ENCODE measurements at places on chromosomes 2 and 18. TPM values are rescaled to one million over a fixed set of nuclear protein-coding genes. Genes with fewer than 3 reads are reported as not detected.

The IL1R1 gene
- total RNA-seq = 40.8 TPM

- no peaks in the 10 kb centered on the region for H3K27me3 ChIP-seq
- H3K36me3 ChIP-seq = no peaks in the 10 kb centered on the region
- H3K4me3 ChIP-seq = no peak overlapping the region
Observed at GRCh38 chr2:18625563-18625962, 36.2 kb upstream of the NT5C1B start.

The RBKS gene
- total RNA-seq = 13.5 TPM

DNA sequence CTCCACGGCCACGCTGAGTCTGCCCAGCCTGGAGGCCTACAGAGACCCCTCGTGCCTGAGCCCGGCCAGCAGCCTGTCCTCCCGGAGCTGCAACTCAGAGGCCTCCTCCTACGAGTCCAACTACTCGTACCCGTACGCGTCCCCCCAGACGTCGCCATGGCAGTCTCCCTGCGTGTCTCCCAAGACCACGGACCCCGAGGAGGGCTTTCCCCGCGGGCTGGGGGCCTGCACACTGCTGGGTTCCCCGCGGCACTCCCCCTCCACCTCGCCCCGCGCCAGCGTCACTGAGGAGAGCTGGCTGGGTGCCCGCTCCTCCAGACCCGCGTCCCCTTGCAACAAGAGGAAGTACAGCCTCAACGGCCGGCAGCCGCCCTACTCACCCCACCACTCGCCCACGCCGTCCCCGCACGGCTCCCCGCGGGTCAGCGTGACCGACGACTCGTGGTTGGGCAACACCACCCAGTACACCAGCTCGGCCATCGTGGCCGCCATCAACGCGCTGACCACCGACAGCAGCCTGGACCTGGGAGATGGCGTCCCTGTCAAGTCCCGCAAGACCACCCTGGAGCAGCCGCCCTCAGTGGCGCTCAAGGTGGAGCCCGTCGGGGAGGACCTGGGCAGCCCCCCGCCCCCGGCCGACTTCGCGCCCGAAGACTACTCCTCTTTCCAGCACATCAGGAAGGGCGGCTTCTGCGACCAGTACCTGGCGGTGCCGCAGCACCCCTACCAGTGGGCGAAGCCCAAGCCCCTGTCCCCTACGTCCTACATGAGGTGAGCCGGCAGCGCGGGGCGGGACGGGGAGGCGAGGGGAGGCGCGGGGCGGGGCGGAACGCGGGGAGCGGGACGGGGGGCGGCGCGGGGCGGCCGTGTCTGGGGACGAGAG lies 15.2 kb downstream of the NFATC1 start:
- H3K27ac ChIP-seq = no peak overlapping the region
- no peaks in the 10 kb centered on the region for H3K27me3 ChIP-seq
- no peaks in the 10 kb centered on the region for H3K4me1 ChIP-seq
- peak; percentile 55 for DNase-seq
- H3K36me3 ChIP-seq = no peaks in the 10 kb centered on the region
- H3K4me3 ChIP-seq = no peak overlapping the region

DNA sequence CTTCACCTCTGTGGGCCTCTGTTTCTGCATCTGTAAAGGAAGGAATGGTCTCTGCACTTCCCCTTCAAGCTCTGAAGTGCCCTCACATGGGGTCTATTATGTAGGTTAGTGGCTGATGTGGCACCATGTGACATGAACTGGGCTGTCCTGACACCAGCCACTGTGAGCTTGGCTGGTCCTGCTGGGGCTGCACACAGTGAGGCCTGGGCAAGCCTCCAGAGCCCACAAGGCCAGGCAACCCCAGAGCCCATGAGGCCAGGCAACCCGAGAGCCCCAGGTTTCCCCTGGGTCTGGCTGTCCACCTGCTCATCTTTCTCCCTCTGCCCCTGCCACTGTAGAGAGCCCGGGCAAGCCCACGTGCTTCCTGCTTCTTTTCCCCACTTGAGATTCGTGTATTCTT lies 150.1 kb upstream of the SMAD2 start:
- no peak for DNase-seq
- H3K27me3 ChIP-seq = no peaks in the 10 kb centered on the region

The ODC1 gene
- 39.8 TPM for total RNA-seq

DNA sequence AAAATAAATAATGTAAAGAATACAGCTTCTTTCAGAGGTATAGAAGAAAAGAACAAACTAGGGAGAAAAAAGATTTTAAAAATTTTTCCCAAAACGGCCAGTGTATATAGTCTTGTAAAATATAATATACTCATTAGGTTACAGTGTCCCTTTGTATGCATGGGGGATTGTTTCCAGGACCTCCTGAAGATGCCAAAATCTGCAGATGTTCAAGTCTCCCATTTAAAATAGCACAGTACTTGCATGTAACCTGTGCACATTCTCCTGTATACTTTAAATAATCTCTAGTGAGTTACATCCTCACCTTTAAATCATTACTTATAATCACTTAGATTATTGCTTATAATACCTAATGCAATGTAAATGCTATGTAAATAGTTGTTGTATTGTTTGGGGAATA lies 80.6 kb upstream of the LRRTM4 start:
- no peak overlapping the region for H3K27ac ChIP-seq
- no peak for DNase-seq
- no peaks in the 10 kb centered on the region for H3K36me3 ChIP-seq
- no peaks in the 10 kb centered on the region for H3K4me1 ChIP-seq

DNA sequence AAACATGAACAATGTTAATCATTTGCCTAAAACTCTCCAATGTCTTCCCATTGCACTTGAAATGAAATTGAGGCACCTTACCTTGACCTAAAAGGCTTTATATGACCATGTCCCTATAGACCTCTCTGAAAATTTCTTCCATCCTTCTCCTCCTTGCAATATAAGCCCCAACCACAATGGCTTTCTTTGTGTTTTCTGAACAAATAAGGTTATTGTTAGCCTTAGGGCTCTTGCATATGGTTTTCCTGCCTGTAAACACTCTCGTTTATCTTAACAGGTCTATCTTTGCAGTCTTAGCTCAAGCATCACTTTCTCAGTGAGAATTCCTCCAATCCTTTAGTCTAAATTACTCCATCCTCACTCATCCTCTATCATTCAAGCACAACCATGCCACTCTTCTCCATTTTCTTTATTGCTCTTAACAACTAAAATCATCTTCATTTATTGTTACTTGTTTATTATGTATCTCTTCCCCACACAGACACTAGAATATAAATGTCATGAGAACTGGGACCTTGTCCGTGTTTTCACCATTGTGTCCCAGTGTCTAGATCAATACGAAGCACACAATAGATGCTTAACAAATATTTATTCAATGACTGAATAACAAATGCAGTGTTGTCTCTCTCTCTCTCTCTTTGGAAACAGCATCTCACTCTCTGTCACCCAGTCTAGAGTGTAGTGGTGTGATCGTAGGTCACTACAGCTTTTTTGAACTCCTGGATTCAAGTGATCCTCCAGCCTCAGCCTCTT lies 129.3 kb downstream of the RDH14 start:
- DNase-seq = no peak
- no peaks in the 10 kb centered on the region for H3K4me1 ChIP-seq
- peaks cover 3% of the 10 kb centered on the region for H3K27me3 ChIP-seq

GRCh38 chr2:3952866-3953516 lies 249.6 kb downstream of the DCDC2C start:
- no peaks in the 10 kb centered on the region for H3K36me3 ChIP-seq
- H3K4me1 ChIP-seq = no peaks in the 10 kb centered on the region
- no peak overlapping the region for H3K4me3 ChIP-seq
- no peak for DNase-seq

DNA sequence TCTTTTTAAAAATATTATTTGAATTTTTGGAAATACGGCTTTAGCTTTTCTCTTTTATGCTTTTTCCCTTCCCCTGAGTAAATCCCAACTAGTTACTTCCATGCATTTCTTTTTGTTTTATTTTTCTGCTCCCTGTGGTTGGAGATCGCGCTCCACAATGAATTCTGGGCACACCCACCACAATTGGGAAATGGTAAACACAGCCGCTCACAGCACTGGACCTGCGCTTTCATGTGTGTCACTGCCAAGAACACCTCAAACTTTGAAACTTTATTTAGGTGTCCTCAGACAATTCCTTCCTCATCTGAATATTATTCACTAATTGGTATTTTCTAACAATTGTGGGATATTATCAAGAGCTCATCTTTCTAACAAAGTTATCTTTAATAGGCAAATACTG lies 82.8 kb upstream of the TMEM18 start:
- no peak for DNase-seq
- no peaks in the 10 kb centered on the region for H3K27me3 ChIP-seq
- H3K27ac ChIP-seq = no peak overlapping the region
- no peaks in the 10 kb centered on the region for H3K4me1 ChIP-seq
- H3K36me3 ChIP-seq = no peaks in the 10 kb centered on the region

The WDR43 gene
- total RNA-seq = 17.9 TPM

The PAIP2B gene
- 22.5 TPM for total RNA-seq

The HOXD9 gene
- not detected for total RNA-seq

- H3K27me3 ChIP-seq = no peaks in the 10 kb centered on the region
- no peaks in the 10 kb centered on the region for H3K36me3 ChIP-seq
- H3K27ac ChIP-seq = no peak overlapping the region
- no peak overlapping the region for H3K4me3 ChIP-seq
- DNase-seq = no peak
- no peaks in the 10 kb centered on the region for H3K4me1 ChIP-seq
Observed at GRCh38 chr2:85453571-85453970, 35.1 kb downstream of the SH2D6 start.

GRCh38 chr18:59464486-59464885 lies 105.4 kb upstream of the LMAN1 start:
- no peaks in the 10 kb centered on the region for H3K36me3 ChIP-seq
- H3K27me3 ChIP-seq = no peaks in the 10 kb centered on the region
- H3K4me3 ChIP-seq = no peak overlapping the region

GRCh38 chr2:176685908-176686307 lies 416.7 kb downstream of the MTX2 start:
- no peak overlapping the region for H3K27ac ChIP-seq
- no peak overlapping the region for H3K4me3 ChIP-seq
- H3K4me1 ChIP-seq = no peaks in the 10 kb centered on the region
- DNase-seq = no peak

- H3K4me1 ChIP-seq = no peaks in the 10 kb centered on the region
- H3K36me3 ChIP-seq = no peaks in the 10 kb centered on the region
- no peak overlapping the region for H3K4me3 ChIP-seq
- no peak for DNase-seq
Observed at GRCh38 chr18:3579701-3580100, 129.7 kb downstream of the TGIF1 start.

GRCh38 chr2:164696634-164697033 lies 75.4 kb upstream of the GRB14 start:
- peaks cover 37% of the 10 kb centered on the region for H3K36me3 ChIP-seq
- H3K27ac ChIP-seq = no peak overlapping the region
- no peak overlapping the region for H3K4me3 ChIP-seq
- no peaks in the 10 kb centered on the region for H3K27me3 ChIP-seq
- DNase-seq = no peak

DNA sequence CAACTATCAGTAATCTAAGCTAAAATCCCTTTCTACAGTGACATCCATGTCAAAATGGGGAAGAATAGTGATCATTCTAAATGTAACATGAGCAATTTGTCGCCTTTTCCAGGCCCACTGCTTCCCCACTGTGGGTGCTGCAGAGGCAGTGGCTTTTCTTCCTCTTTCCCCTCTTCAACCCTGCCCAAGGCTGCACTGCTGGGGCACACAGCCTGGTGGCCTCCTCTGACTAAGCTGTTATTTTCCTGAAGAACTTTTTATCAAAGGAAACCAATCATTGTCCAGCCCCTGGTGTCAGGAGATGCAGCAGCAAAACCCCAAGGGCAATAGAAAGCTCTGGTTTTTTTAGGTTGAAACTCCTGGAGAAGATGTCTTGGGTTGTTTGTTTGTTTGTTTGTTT lies 117.6 kb upstream of the KLF7 start:
- no peak overlapping the region for H3K4me3 ChIP-seq
- no peak overlapping the region for H3K27ac ChIP-seq
- no peak for DNase-seq
- H3K4me1 ChIP-seq = no peaks in the 10 kb centered on the region
- no peaks in the 10 kb centered on the region for H3K36me3 ChIP-seq

DNA sequence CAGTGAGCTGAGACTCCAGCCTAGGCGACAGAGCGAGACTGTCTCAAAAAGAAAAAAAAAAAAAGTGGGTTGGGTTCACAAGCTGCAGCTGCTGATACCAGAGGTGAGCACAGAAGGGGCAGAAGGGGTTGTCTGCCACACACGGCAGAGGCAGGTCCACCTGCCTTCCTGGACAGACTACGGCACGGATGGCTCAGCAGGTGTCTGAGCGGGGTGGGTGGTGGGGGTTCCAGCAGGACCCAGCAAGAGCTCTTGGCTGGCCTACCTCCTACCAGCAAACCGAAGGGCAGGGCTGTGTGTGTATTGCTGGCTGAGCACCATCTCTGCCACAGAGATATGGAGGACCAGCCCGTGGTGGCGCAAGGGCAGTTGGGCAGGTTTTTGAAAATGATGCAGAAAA lies 130.4 kb upstream of the ASB18 start:
- no peaks in the 10 kb centered on the region for H3K36me3 ChIP-seq
- no peak overlapping the region for H3K4me3 ChIP-seq
- no peaks in the 10 kb centered on the region for H3K27me3 ChIP-seq
- no peaks in the 10 kb centered on the region for H3K4me1 ChIP-seq
- no peak for DNase-seq

DNA sequence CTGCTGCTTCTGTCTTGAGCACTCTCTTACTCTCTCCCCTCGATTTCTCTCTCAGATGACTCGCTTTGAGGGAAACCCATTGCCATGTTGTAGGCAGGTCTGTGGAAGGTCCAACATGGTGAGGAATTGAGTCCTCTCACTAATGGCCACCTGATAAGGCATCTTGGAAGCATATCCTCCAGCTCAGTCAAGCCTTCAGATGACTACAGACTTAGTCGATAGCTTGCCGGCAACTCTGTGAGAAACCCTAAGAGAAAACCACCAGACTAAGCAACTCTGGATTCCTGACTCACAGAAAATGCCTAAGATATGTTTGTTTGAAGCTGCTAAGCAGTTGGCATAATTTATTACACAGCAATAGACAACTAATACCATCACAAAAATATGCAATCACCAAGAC lies 51.2 kb downstream of the WDR75 start:
- H3K4me3 ChIP-seq = no peak overlapping the region
- no peaks in the 10 kb centered on the region for H3K27me3 ChIP-seq
- no peak for DNase-seq
- no peaks in the 10 kb centered on the region for H3K36me3 ChIP-seq
- H3K4me1 ChIP-seq = no peaks in the 10 kb centered on the region

DNA sequence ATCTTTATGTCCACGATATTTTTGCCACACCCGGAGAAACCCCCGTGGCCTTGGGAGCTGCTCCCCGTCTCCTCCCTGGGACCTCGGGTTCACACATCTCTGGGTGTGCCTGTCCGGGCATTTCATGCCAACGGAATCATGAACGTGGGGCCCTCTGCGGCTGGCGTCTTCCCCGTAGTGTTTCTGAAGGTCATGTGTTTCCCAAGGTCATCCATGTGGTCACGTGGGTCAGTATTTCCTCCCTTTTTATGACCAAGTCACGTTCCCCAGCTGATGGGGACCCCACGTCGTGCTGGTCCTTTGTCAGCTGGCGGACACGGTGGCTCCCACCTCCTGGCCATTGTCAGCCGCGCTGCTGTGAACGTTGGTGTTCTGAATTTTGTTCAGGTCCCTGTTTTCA lies 135.7 kb downstream of the NFATC1 start:
- no peaks in the 10 kb centered on the region for H3K36me3 ChIP-seq
- peak; percentile 23 for DNase-seq
- H3K4me3 ChIP-seq = no peak overlapping the region
- H3K4me1 ChIP-seq = no peaks in the 10 kb centered on the region
- H3K27me3 ChIP-seq = no peaks in the 10 kb centered on the region

The MSGN1 gene
- not detected for total RNA-seq

Data from right lobe of liver (tissue), 6 donors.